NCI-H1417 (cell line): ENCODE measurements at places on chromosomes 3 and 15.

GRCh38 chr3:106381286-106381938 is 512.6 kb upstream of the CBLB start:
- DNase-seq, result peak; percentile 55

DNA sequence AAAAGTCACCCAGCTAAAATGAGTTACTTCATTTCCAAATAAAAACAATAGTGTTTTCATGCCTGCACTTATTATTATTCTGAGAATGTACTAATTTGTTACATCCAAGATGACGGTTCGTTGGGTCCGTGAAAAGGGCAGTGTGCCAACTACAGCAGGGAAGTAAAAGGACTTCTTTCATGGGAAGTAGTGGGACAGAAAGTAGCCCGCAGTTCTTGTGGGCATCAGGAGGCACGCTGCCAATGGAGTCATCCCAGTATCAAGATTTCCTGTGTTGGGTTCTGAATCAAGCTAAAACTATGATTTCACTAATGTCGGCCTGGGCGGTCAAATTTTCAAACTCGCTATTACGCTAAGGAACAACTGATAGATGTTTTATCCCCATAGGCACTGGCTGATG is 254.5 kb upstream of the SOX2 start:
- DNase-seq, result no peak

- no peak for DNase-seq
Observed at GRCh38 chr15:83356501-83357399, 72.3 kb upstream of the BNC1 start.

- no peak for DNase-seq
Observed at GRCh38 chr3:48891606-48892005, 7.1 kb downstream of the SLC25A20 start.

DNA sequence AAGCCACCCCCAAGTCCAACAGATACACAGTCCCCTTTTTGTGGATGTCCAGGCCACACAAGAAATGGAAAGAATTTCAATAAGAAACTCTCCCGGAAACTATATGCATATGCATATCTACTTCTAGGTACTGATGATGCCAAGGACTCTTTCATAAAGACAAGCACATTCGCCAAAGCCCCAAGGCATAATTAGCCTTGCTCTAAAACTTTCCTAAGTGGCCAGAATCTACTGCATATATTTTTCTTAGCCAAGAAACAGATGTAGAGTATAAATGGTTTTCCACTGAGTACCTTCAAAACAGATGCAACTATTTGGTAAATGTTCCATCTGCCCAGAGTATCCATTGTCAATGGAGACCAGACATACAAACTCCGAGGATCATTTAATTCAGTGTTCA is 73.9 kb downstream of the MAGI1 start:
- no peak for DNase-seq

- no peak for DNase-seq
Observed at GRCh38 chr3:147370349-147370748, 36.0 kb downstream of the ZIC4 start.

GRCh38 chr15:28184166-28184565 is 85.1 kb upstream of the OCA2 start:
- DNase-seq, result no peak

- no peak for DNase-seq
Observed at GRCh38 chr3:196499061-196499460, 4.5 kb downstream of the RNF168 start.
